Activated CD4-positive, alpha-beta memory T cell treated with anti-CD3 and anti-CD28 coated beads for 36 hours (primary cell): ENCODE measurements at places on chromosomes 1 and 21.

DNA sequence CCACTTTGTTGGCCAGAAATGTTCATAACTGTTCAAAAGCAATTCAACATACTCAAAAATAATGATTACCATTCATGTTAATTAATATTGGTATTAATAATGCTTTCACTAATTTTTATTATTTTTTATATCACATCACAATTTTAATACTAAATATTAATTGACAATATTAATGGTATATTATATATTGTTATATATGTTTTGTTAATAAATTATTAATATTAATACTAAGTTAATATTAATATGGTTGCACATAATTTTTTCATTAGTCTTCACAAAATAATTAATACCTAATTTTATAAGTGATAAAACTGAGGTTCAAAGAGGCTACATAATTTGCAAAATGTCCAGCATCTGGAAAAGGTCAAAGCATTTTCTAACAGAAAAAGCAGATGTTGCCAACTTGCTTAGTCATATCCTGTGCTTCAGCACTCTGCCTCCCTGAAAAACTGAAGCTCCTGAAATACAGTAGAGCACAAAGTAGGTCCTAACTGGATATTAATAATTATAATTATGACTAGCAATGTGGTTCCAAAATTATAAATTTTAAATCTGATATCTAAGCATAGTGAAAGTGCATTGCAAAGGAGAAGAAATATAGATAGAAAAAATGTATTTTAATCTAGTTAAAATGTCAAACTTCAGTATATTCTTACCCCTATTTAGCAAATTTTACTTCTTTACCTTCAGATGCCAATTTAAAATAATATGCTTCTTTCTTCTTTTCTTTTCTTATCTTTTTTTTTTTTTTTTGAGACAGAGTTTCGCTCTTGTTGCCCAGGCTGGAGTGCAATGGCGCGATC is 123.2 kb upstream of the TNFSF4 start:
- DNase-seq = no peak

- peak; percentile 14 for DNase-seq
These were observed 11.2 kb downstream of the PUM1 start for GRCh38 chr1:31054349-31054748.

GRCh38 chr1:8219530-8219929 is 98.4 kb upstream of the SLC45A1 start:
- DNase-seq = no peak

DNA sequence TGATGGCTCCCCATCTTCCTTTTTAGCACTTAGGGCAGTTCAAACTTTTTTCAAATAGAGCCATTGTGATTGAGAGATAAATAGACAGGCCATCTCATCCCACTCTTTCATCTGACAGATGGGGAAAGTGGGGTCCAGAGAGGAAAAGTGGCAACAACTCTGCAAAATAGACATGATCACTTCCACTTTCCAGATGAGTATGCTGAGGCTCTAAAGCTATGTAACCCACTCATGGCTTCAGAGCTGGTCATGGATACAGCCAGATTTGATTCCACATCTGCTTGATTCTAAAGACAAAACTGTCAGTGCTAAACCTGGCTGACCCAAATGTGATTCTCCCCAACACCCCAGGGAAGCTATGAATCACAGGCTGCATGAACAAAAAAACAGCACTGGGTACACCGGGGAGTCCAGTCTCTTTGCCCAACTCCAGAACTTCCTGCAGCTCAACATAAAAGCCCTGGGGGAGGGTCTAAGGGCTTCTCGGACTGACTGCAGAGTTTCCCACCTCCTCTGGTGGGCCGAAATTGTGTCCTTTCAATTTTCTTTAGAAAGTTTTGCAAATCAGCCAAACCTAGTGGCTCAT is 59.3 kb downstream of the PLPP3 start:
- DNase-seq = no peak

DNA sequence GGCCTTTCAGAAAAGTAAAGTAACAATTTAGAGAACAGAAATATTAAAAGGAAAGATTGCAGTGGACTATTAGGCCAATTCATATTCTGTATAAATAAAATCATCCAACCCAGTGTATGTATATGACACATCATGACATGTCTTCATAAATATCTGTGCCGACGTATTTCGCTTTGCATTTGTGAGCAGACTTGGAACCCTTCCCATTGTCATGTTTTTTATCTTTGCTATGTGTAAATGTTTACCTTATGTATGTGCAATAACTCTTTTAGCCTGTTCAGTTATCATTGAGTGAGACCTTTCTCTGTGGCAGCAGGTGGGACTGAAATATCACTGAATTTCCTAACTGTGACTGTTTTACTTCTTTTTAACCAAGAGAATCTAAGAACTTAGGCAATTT is 58.0 kb upstream of the FAM3B start:
- no peak for DNase-seq

DNA sequence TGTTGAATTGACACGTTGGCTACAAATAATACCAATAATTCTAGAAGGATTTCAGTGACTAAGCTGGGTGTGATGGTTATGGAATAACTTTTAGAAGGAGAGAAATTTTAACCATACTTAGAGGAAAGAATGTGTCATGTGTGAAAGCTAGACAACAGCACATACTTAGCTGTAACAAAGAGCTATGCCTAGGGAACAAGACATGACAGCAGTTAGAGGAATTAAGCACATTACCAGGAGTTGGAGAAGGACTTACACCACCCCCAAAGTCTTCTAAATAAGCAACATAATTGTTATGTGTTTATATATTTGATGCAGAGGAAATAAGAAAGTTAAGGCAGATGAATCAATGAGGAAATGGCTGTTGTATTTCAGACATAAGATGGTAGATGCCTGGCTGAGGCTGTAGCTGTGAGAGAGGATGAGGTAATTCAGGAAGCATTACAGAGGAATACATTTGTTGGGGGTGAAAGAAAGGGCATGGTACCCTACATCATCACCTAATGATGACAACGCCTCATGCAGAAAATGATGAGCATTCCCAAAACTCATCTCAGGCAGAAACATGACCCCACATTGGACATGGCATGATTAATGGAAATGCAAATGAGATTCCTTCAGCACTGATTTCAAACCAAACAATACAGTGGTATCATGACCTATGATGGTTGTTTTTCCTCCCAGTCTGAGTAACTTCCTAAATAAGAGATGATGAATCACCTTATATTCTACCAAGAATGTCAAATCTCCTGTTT is 211.5 kb downstream of the LHX8 start:
- DNase-seq = no peak

DNA sequence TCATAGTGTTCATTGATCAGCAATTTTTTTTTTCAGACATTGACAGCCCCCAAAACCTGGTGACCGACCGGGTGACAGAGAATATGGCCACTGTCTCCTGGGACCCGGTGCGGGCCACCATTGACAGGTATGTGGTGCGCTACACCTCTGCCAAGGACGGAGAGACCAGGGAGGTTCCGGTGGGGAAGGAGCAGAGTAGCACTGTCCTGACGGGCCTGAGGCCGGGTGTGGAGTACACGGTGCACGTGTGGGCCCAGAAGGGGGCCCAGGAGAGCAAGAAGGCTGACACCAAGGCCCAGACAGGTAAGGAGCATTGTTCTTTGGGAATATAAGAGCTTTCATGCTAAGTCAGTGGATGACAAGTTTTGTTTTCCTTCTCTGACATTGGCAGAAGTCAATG is 49.3 kb downstream of the TNN start:
- DNase-seq = no peak

- DNase-seq = no peak
These were observed 30.4 kb upstream of the LRRC38 start for GRCh38 chr1:13544221-13544556.

GRCh38 chr1:76125473-76126219 is 51.1 kb downstream of the ST6GALNAC3 start:
- no peak for DNase-seq

GRCh38 chr1:8889925-8890785 is 11.7 kb upstream of the ENO1 start:
- DNase-seq = no peak

DNA sequence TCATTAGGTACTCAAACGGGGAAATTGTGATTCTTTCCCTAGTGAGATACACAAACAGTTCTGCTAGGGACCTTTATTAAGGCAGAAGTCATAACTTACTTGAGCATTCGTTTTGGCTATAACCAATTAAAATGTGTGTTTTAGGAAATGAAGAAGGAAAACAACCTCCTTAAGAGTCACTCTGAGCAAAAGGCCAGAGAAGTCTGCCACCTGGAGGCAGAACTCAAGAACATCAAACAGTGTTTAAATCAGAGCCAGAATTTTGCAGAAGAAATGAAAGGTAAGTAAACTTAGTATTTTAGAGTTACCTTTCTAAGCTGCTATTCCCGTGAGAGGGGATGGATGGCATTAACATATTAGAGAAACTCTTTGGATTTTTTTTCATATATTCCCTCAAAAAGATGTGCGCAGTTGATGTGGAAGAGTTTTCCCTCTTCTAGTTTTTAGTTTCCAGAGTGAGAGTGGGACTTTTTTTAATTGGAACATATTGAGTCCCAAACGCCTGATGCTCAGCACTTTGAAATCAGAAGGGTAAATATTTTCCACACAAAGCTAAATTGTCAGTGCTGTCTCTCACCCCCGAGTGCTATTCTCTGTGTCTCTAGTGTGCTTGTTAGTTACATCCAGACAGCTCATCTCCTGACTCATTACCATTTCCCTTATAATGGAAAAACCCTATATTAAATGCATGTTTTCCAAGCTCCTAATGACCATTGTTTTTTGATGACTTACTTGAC is 34.9 kb downstream of the CENPF start:
- DNase-seq = peak; percentile 21
